ENCODE measurements at places on chromosomes 1 and 21.

DNA sequence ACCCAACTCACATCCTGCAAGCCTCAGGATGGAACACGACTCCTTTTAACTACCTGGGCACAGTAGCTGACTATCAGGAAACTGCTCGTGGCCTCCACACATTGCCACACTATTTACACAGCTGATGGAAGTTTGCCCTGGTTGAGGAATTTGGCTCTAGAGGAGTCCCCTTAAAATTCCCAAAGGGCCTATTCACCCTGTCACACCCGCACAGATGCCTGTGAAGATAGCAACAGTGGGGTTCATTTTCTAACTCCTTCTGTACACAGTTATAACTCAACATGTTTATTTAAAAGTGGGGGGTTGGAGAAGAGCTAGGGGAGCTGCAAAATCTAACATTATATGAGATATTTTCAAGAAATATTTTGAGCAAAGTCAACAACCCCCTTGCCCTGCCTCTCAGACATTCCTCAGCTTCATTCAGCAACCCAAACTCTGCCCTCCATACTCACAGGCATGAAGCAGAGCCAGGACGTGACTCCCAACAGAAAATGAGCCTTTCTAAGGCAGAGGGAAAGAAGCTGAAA lies 35.8 kb upstream of the CCN1 start:
- DNase-seq = peak; percentile 88

DNA sequence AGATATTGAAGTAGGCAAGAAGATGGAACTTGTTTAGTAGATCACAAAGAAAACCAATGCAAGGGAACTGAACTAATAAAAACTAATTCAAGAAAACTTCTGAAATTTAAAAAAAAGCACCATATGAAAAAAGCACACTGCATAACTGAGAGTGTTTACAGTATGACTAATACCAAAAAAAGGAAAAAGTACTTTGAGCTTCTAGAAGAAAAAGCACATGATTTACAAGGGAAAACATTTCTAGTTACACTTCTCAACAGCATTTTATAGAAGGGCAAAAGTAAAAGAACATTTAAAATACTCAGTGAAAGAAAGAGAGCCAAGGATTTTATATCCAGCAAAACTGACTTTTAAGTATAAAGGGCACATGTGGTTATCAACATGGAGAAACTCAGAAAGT lies 233.6 kb downstream of the RPS6KC1 start:
- no peak for DNase-seq

- DNase-seq = no peak
Measured at GRCh38 chr1:87436534-87436933, 107.9 kb downstream of the LMO4 start.

DNA sequence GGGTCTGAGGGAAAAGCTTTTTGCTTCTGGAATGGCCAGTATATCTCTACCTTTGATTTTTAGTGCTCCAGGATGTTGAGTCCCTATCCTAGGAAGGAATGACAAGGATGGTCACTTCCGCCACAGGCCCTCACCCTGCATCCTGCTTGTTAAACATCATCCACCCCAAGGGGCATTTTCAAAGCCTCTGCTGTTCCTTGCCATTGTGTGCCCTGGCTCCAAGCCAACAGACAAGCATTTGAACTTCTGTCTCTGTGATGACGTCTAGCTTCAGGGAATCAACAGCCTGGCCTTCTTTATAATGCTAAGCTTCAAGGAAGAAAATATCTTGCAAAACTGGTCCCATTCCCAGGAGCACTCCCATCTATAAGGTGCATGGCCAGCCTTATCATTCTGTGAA lies 12.3 kb upstream of the JAM2 start:
- no peak for DNase-seq

DNA sequence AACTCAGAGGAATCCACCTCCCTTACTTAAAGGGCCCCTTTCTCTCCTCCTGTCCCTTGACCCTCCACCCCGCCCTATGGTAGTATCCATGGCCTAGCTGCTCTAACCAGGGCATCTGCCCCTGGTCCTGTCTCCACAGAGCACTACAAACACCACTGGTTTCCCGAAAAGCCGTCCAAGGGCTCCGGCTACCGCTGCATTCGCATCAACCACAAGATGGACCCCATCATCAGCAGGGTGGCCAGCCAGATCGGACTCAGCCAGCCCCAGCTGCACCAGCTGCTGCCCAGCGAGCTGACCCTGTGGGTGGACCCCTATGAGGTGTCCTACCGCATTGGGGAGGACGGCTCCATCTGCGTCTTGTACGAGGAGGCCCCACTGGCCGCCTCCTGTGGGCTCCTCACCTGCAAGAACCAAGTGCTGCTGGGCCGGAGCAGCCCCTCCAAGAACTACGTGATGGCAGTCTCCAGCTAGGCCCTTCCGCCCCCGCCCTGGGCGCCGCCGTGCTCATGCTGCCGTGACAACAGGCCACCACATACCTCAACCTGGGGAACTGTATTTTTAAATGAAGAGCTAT lies 1.7 kb downstream of the BTG2 start:
- DNase-seq = no peak
